ENCODE measurements at places on chromosomes 6 and 20.

GRCh38 chr6:7833751-7834070 is 76.9 kb downstream of the TXNDC5 start:
- DNase-seq, result no peak

DNA sequence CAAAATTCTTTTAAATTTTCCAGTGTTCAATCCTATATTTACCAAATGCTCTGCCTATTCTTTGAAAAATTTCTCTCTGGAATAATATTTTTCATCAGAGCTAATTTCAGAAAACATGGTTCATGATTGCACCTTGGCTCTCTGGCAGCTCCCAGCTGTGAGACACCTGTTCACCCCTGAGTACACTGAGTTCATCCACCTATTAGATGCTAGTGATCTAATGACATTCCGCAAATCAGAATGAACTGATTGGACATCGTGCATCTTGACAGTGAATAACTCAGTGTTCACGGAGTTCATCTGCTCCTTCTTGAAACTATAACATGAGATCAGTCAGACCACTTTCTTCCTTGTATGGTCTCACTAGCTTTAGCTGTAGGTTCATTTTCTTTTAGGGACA is 3.9 kb upstream of the SHPRH start:
- no peak for DNase-seq

- no peak for DNase-seq
Observed at GRCh38 chr20:1711826-1712601, 54.4 kb upstream of the SIRPG start.

DNA sequence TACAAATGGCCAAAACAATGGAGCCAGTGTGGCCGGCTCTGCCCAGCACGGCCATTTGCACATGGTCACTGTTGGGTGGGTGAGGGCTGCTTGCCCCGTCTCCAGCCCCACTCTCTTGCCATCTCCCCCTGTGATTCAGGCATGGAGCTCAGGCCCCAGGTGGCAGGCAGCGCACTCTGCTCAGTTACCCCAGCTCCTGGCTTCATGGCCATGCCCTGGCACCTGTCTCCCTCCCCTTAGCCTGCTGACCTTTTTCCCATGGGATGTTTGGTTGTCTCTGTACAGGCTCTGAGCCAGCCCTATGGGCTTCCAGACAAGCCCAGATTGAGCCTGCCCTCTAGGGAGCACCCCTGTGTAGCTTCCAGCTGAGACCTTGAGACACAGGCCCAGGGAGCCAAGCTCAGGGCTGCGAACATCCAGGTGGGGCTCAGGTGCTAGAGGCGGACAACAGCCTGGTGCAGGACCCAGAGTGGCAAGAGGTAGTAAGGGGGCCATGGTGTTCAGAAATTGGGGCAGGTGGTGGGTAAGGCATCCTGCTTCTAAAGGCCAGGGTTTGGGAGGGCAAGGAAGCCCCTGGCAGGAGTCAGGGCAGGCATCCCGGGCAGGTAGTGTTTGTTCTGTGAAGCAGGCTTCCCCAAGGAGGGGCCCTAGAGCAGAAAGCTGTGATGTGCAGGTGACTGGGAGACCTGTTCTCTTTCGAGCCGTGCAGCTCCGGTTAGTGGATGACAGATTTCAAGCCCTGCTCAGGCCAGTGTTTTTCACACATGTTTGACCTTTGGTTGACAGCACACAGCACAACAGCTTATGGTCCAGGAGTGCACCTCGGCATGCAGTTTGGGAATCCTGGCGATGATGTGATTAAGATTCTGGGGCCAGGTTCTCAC is 17.7 kb downstream of the SYNJ2 start:
- no peak for DNase-seq

GRCh38 chr6:33761922-33762629 is 15.4 kb upstream of the IP6K3 start:
- DNase-seq, result peak; percentile 92

GRCh38 chr20:16040742-16041141 is 532.5 kb downstream of the KIF16B start:
- DNase-seq, result no peak

DNA sequence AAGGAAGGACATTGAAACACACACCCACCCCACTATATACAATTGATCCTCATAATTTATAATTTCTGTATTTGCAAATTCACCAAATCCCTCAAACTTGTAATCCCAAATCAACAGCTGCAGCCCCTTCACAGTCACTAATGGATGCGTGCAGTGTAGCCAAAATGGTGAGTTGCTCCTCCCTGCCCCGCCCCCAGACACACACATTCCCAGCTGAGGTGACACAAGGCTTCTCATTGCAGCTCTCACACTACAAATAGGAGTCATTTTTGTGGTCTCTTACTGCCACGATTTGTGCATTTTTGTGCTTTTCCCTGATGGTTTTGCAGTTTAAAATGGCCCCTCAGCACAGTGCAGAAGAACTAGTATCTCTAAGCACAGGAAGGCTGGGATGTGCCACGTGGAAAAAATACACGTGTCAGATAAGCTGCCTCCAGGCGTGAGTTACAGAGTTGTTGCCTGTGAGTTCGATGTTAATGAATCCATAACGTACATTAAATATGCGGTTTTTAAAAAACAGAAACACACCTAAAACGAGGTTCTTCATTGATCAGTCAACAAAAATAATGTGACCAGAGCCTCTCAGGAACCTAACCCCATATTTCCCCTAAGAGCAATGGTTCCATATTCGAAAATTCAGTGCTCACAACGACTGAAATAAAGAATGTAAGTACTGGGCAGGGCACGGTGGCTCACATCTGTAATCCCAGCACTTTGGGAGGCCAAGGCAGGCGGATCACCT is 8.2 kb downstream of the ATP9A start:
- DNase-seq, result peak; percentile 69

DNA sequence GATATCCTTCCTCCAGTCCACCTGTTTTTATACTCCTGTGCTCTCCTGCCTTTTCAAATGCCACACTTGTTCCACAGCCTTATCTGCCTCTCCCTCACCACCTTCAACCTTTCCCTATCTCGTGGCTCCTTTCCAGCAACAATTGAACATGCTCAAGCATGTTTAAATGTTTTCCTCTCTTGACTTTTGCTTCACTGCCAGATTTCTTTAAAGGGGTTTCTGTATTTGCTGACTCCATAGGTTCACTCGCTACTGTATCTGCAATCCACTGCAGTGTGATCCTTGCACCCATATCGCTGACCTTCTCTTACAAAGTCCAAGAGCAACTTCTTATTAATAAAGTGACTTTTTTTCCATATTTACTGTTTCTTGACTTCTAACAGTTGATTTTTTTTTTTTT is 11.2 kb upstream of the GMNN start:
- DNase-seq, result no peak

DNA sequence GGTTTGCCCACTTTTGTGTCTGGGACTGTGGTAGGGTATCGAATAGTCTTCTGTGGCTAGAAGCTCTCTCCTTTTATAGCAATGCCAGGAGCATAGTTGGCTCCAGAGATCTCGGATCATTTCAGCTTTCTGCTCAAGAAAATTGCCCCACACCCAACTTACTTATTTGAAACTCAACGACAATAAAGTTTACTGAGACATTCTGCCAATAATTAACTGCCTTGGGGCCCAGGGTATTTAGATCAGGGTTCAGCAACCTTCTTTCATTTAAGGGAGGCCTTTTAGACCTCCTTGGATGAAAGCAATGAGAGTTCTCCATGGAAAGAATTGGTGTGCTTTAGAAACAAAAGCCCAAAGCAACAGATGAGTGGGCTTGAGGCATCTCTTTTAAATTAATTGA is 53.8 kb upstream of the GMPR start:
- no peak for DNase-seq

GRCh38 chr20:21982559-21982958 is 277.1 kb downstream of the PAX1 start:
- DNase-seq, result no peak

- no peak for DNase-seq
Observed at GRCh38 chr20:3901706-3902440, 12.7 kb downstream of the PANK2 start.

DNA sequence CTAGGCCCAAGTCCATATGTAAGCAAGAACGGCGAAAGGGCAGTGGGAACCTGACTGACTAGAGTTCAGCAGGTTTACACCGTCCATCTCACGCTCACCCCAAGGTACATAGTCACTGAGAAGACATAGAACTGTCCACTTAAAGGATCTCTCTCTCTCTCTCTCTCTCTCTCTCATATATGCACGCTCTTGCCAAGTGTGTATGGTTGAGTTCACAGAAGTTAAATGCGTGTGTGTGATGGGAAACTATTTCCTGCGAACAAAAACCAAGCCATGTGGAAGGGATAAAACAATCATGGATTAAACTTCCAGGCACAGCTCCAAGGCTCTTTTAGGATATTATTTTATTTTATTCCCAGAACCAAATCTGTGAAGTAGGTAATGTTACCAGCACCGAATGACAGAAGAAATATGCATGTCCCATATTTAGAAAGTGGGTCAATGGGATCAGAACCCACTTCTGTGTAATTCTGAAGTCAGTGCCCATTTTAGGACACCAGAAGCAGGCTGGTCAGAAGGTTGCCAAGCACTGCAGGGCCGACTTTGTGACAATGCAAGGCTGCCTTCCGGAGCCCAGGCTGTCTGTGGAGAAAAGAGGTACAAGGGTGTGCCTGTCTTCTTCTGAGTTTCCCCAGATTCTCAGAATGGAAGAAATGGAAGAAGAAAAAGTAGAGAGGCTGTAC is 49.2 kb upstream of the MAP7 start:
- no peak for DNase-seq

DNA sequence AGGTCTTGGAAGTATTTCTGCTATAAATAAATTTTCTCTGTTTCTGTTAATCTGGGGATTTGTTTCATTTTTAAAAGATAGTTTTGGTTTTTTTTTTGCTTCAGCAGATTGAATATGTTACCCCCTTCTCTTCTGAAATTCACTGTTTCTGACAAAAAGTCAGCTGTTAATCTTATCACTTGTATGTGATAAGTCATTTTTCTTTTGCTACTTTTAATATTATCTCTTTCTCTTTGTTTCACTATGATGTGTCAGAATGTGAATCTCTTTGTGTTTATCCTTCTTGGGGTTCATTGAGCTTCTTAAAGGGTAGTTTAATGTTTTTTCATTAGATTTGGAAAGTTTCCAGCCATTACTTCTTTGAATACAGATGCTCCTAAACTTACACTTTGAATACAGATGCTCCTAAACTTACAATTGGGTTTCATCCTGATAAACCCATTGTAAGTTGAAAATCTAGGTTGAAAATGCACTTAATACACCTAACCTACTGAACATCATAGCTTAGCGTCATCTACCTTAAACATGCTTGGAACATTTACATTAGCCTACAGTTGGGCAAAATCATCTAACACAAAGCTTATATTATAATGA is 154.2 kb upstream of the COL21A1 start:
- no peak for DNase-seq

DNA sequence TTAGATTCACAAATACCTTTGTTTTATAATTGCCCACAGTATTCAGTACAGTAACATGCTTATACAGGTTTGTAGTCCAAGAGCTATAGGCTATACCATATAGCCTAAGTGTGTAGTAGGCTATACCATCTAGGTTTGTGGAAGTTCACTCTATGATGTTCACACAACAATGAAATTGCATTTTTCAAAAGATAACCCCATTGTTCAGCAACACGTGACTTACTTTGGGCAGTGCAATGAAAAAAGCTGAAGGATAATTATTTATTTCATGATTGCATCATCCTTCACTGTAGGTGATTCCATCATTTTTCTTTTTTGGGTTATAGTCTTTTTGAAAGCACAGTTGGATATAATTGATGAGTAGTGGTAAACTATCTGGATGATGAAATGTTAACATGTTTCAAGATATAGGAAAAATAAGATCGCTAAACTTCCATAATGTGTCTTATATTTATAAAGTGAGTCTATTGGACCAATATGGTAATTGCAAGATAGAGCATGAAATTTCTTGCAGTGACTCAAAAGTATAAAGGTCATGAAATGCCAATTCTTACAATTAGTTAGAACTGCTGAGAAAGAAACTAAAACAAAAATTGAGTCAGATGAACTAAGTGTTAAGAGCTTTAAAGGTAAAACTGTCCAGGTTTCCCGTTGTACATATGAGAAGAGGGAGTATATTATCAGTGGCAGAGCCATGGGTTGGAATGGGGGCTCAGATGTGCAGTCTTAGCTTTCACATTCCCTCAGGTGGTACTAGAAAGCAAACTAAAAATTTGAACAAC is 164.4 kb downstream of the ZFAND3 start:
- DNase-seq, result no peak

GRCh38 chr20:14333721-14334120 is 3.7 kb downstream of the FLRT3 start:
- DNase-seq, result no peak

GRCh38 chr20:5085380-5085779 is 34.4 kb downstream of the PCNA start:
- DNase-seq, result no peak

GRCh38 chr6:52790861-52791260 is 12.8 kb downstream of the GSTA1 start:
- DNase-seq, result no peak

DNA sequence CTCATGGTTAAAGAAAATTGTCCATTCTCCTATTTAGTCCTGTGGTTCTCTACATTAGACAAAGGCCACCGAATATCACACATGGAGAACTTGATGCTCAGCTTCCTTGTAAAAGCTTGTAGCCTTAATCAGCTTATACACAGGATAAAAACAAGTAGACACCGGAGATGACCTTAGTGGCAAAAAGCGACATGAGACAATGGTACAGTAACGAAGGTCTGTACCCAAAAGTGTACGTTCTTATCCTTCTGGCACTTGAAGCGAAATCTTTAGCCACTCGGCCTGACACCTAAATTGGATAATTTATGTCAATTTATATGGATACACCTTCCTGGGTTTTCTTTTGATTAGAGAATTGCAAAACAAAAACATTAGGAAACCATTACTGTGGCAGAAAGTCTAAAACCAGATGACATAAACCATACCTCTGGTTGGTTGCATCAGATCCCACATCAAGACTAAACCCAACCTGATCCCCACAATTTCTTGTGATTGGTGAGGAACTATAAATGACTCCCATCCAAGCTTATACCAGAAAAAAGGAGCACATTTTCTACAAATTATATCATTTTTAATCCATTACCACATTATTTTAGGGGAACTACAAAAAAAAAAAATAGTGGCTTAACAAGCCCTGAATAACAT is 6.1 kb downstream of the RBM39 start:
- DNase-seq, result no peak

DNA sequence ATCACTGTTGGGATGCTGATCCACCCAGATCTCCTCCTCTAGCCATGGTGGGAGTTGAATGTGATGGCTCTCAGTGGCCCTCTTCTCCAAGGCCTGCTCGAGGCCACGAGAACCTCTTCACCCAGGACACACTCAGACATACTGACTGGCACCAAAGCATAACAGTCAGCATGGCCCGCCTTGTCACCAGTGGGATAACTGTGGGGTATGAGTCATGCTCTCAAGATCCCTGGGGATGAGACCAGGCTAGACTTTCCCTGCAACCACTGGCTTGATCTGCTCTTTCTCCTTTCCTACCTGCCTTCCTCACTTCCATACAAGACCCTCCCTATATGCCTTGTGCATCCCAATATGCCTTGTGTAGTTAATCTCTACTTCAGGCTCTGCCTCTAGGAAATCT is 66.8 kb downstream of the RIN2 start:
- DNase-seq, result no peak

GRCh38 chr20:17615645-17616479 is 46.0 kb downstream of the DSTN start:
- no peak for DNase-seq
